ENCODE measurements at places on chromosomes 6 and 20.

- DNase-seq, result no peak
Observed at GRCh38 chr20:57717797-57718196, 8.0 kb upstream of the PMEPA1 start.

- DNase-seq, result no peak
Observed at GRCh38 chr6:82775361-82775760, 290.3 kb downstream of the UBE3D start.

- no peak for DNase-seq
Observed at GRCh38 chr6:44496665-44497369, 109.3 kb downstream of the CDC5L start.

DNA sequence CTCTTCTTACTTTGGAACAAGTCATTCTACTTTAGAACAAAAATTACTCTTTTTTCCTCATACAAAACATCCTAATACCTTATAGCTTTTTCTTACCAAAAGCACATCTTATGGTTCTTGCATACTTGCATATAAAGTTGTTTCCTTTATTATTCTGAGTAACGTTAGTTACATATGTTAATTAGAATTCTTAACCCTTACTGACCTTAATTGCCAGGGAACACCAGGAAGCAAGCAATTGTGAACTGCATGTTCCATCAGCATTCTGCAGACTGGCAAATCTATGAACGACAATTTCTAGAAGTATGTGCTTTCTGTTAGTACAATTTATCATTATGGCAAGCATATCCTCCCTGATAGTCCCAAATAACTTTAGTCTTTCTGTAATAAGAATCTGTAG, 831.0 kb downstream of the C6orf118 start:
- DNase-seq, result no peak

Data from activated naive CD8-positive, alpha-beta T cell treated with anti-CD3 and anti-CD28 coated beads for 36 hours (primary cell).